ENCODE measurements at places on chromosomes 3 and 15.

DNA sequence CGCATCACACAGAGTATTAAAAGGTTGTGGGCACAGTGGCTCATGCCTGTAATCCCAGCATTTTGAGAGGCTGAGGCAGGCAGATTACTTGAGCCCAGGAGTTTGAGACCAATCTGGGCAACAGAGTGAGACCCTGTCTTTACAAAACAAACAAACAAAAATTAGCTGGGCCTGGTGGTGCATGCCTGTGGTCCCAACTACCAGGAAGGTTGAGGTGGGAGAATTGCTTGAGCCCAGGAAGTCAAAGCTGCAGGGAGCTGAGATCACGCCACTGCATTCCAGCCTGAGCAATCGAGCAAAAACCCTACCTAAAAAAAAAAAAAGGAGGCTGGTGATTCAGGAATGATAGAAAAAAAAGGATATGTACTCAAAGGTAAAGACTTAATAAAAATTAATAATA lies 28.2 kb upstream of the ST6GAL1 start:
- no peak overlapping the region for H3K4me3 ChIP-seq
- H3K4me1 ChIP-seq, result peaks cover 22% of the 10 kb centered on the region
- DNase-seq, result no peak
- H3K36me3 ChIP-seq, result peaks cover 41% of the 10 kb centered on the region
- no peak overlapping the region for H3K27ac ChIP-seq

DNA sequence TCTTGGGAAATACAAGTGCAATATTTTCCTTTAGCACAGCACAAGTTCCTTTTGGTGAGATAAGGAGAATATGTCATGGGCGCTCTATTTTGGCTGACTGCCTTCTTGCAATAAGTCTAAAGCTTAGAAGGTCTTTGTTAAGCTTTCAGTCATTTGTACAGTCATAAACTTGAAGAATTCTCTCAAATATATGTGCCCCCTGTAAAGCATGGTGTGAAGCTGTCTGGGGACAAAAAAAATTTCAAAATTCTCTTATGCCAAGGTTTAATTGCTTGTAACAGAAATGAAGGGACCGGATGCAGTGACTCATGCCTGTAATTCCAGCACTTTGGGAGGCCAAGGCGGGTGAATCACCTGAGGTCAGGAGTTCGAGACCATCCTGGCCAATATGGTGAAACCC lies 21.7 kb upstream of the ARID3B start:
- H3K36me3 ChIP-seq, result no peaks in the 10 kb centered on the region
- no peak overlapping the region for H3K4me3 ChIP-seq
- no peaks in the 10 kb centered on the region for H3K27me3 ChIP-seq
- DNase-seq, result no peak
- H3K4me1 ChIP-seq, result no peaks in the 10 kb centered on the region

DNA sequence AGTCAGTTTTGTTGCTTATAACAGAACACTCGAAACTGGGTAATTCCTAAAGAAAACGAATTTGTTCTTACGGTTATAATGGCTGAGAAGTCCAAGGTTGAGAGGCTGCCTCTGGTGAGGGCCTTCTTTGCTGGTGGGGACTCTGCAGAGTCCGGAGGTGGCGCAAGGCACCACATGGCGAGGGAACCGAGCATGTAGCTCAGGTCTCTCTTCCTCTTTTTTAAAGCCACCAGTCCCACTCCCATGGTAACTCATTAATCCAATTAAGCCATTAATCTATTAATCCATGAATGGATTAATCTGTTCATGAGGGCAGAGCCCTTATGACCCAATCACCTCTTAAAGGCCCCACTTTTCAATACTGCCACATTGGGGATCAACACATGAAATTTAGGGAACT lies 50.0 kb downstream of the ROPN1B start:
- no peak overlapping the region for H3K27ac ChIP-seq
- no peaks in the 10 kb centered on the region for H3K36me3 ChIP-seq
- H3K27me3 ChIP-seq, result no peaks in the 10 kb centered on the region

DNA sequence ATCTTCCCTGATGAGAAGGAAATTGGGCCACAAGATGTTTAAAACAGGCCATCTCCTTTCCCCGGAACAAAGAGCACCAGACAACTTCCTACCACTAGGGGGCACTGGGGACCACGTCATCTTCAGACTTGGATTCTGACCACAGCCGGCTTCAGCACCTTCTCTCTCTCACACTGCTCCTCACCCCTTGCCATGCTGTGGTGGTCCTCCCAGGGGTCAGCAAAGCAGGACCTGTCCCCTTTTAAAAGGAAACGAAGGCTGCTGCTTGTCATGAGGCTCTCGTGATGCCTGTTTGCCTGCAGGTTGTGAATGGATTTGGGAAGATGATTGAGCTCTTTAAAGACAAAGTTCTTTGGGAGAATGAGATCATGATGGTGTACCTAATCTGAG lies 16.2 kb downstream of the RFT1 start:
- H3K4me1 ChIP-seq, result peaks cover 17% of the 10 kb centered on the region
- peaks cover 32% of the 10 kb centered on the region for H3K36me3 ChIP-seq
- H3K27ac ChIP-seq, result no peak overlapping the region
- H3K4me3 ChIP-seq, result no peak overlapping the region
- peak; percentile 91 for DNase-seq
- H3K27me3 ChIP-seq, result no peaks in the 10 kb centered on the region

- no peaks in the 10 kb centered on the region for H3K27me3 ChIP-seq
- no peak for DNase-seq
- H3K27ac ChIP-seq, result no peak overlapping the region
- no peaks in the 10 kb centered on the region for H3K36me3 ChIP-seq
- H3K4me1 ChIP-seq, result no peaks in the 10 kb centered on the region
These were observed 27.8 kb upstream of the PIK3CB start for GRCh38 chr3:138862531-138862923.

DNA sequence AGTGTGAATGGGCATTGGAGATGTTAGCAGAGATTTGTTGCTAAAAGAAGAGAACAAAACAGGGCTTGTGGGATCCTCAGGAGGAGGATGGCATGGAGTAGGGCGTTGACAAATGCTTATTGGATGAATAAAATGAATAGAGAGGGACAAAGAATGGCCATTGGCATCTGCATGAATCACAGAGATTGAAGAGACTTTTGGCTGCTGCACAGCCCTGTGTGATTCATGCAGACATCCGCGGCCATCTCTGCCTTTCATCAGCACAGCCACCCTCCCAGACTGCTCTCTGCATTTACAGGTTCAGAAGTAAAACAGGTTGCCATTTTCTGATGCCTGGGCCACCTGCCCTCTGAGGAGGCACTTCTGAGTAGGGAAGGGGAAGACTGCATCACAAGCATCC lies 397.9 kb downstream of the EPHB1 start:
- H3K4me1 ChIP-seq, result no peaks in the 10 kb centered on the region
- H3K27ac ChIP-seq, result no peak overlapping the region
- no peaks in the 10 kb centered on the region for H3K27me3 ChIP-seq
- no peak for DNase-seq

DNA sequence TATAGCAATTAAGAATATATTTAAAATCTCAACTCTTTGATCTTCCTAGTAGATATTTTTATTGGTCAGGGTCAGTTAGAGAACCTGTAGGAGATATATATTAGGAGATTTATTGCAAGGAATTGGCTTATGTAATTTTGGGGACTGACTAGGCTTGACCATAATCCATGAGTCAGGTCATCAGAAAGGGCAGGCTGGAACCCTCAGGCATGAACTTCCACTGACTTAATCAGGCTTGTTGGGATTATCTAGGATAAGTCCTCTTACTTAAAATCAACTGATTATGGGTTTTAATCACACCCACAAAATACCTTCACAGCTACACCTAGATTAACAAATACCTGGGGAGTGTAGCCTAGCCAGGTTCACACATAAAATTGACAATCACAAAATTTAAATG lies 156.1 kb downstream of the MYRIP start:
- H3K27ac ChIP-seq, result no peak overlapping the region
- H3K4me3 ChIP-seq, result no peak overlapping the region
- no peaks in the 10 kb centered on the region for H3K36me3 ChIP-seq
- no peak for DNase-seq

- no peaks in the 10 kb centered on the region for H3K36me3 ChIP-seq
- no peak overlapping the region for H3K27ac ChIP-seq
- peaks cover 9% of the 10 kb centered on the region for H3K4me1 ChIP-seq
- H3K27me3 ChIP-seq, result peaks cover 16% of the 10 kb centered on the region
- no peak overlapping the region for H3K4me3 ChIP-seq
These were observed 36.3 kb upstream of the TMC3 start for GRCh38 chr15:81410318-81410753.

DNA sequence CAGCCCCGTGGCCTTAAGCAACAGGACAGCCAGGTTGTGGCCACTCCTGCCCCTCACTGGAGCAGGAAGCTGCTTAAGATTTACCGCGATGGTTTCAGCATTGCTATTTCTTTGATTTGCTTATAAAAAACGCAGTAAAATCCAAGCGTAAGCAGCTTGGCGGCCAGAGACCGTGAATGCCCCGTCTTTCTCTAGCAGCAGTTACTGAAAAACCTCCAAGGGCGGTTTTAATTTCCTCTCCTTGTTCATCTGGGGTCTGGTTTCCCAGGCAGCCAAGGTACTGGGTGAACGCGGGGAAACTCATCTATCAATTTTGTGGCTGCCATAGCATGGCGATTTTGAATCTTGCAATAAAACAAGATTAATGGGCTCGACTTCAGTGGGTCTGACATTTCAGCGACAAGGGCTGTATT lies 130.3 kb downstream of the MINAR1 start:
- no peak overlapping the region for H3K4me3 ChIP-seq
- H3K27me3 ChIP-seq, result peaks cover 9% of the 10 kb centered on the region
- no peak overlapping the region for H3K27ac ChIP-seq
- no peak for DNase-seq
- no peaks in the 10 kb centered on the region for H3K36me3 ChIP-seq

- H3K4me3 ChIP-seq, result no peak overlapping the region
- no peaks in the 10 kb centered on the region for H3K4me1 ChIP-seq
- no peaks in the 10 kb centered on the region for H3K36me3 ChIP-seq
- H3K27me3 ChIP-seq, result no peaks in the 10 kb centered on the region
- no peak overlapping the region for H3K27ac ChIP-seq
These were observed 546.2 kb downstream of the MECOM start for GRCh38 chr3:169117264-169117663.

- H3K27me3 ChIP-seq, result no peaks in the 10 kb centered on the region
- H3K36me3 ChIP-seq, result peaks cover 12% of the 10 kb centered on the region
- DNase-seq, result no peak
- H3K4me3 ChIP-seq, result no peak overlapping the region
- H3K27ac ChIP-seq, result no peak overlapping the region
- no peaks in the 10 kb centered on the region for H3K4me1 ChIP-seq
These were observed 8.9 kb downstream of the VWA5B2 start for GRCh38 chr3:184238246-184238818.

DNA sequence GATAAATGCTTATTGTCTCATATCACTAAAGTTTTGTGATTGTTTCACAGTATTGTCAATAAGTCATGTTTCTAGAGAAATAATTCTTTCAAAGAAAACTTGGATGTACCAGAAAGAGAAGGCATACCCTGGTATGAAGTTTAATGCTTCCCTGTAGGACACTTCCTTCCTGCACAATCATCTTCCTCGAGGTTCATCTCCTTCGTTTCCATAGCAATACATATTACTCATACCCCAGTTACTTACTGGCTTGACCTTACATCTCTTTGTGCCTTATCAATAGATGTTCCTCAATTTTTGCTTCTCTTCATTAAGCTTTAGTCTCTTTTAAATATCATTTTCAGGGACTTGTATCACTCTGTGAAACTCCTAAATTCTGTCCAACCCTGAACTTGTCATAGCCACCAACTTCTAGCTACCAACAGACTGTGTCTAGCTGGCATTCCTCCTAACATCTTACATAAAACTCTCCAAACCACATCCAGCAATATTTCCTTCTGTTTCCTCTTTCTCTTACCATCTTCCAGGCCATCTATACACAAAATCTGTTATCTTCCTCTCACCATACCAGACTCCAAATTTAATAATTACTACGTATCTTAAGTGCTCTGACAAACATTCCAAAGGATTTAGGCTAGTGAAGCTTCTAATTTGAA lies 134.3 kb downstream of the GADL1 start:
- no peak overlapping the region for H3K4me3 ChIP-seq
- no peak overlapping the region for H3K27ac ChIP-seq
- no peaks in the 10 kb centered on the region for H3K36me3 ChIP-seq

DNA sequence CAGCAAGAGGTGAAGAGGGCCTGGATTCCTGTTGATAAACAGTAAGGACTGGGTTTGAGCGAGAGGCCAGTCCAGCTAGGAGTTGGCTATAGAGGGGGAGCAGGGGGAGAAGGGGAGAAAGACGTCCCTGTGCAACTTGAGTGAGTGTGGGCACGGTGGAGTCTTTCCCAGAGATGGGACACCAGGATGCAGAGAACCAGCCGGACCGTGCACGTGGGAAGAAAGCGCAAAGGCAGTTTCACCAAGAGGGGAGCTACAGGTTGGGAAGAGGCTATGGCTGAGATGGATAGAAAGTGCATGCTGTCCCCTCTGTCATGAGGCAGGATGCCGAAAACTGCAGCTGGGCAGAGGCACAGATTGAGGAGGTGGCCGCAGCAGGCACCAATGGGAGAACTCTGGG lies 96.0 kb upstream of the TLE3 start:
- peaks cover 12% of the 10 kb centered on the region for H3K27me3 ChIP-seq
- no peaks in the 10 kb centered on the region for H3K4me1 ChIP-seq
- no peak for DNase-seq
- H3K36me3 ChIP-seq, result no peaks in the 10 kb centered on the region
- H3K27ac ChIP-seq, result no peak overlapping the region
- H3K4me3 ChIP-seq, result no peak overlapping the region

- peak; percentile 33 for DNase-seq
- peak overlapping the region; percentile 70 for H3K27ac ChIP-seq
- H3K4me3 ChIP-seq, result no peak overlapping the region
- H3K36me3 ChIP-seq, result no peaks in the 10 kb centered on the region
- H3K27me3 ChIP-seq, result peaks cover 4% of the 10 kb centered on the region
- H3K4me1 ChIP-seq, result peaks cover 25% of the 10 kb centered on the region
These were observed 25.0 kb upstream of the GP9 start for GRCh38 chr3:129035360-129036221.

- no peaks in the 10 kb centered on the region for H3K36me3 ChIP-seq
- DNase-seq, result no peak
- no peak overlapping the region for H3K4me3 ChIP-seq
- H3K27ac ChIP-seq, result no peak overlapping the region
These were observed 38.1 kb upstream of the NMNAT3 start for GRCh38 chr3:139715743-139716360.

DNA sequence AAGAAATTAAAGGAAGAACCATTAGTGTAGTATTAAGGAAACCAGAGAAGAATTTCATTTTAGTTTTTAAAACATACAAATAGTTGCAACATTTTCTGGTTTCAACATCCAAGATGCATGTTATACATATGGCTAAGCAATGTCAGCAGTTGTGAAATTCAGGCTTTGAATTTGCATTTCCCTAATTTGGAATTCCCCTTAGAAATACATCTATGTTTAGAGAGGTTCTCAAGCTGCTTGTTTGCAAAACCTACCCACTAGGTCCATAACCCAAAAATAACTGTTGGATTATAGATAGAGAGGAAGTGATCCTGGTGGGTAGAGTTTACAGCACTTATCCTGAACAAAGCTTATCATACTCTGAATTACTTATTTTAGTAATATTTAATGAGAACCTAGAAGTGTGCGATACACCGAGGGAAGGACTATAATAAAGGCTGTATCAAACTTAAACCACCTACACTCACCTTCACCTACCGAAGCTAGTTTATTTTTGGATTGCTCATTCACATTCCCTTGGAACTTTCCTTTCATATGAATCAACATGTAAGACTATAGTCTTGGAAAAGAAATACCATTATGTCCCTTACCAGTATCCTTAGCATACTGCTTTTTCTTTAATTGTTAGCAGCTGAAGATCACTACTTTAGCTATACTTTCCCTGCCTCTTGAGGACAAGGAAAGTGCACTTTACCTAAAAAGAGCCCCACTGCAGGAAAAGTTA lies 60.6 kb downstream of the CHAC1 start:
- peaks cover 37% of the 10 kb centered on the region for H3K36me3 ChIP-seq
- H3K27me3 ChIP-seq, result no peaks in the 10 kb centered on the region
- no peak overlapping the region for H3K27ac ChIP-seq
- peaks cover 10% of the 10 kb centered on the region for H3K4me1 ChIP-seq

GRCh38 chr3:130792246-130792645 lies 45.6 kb upstream of the PIK3R4 start:
- no peak for DNase-seq
- no peaks in the 10 kb centered on the region for H3K36me3 ChIP-seq
- no peak overlapping the region for H3K4me3 ChIP-seq
